ENCODE measurements at places on chromosomes 7 and 10. TPM values are rescaled to one million over a fixed set of nuclear protein-coding genes. Genes with fewer than 3 reads are reported as not detected.

The SCD gene
- 99.9 TPM for total RNA-seq

The ZNF467 gene
- 0.27 TPM for total RNA-seq

The MNX1 gene
- not detected for total RNA-seq

The TDRD1 gene
- 0.45 TPM for total RNA-seq

The CEP41 gene
- 21.6 TPM for total RNA-seq

The ASB4 gene
- total RNA-seq, result not detected

The NEURL1 gene
- total RNA-seq, result 0.27 TPM

The TYW1B gene
- 0.99 TPM for total RNA-seq

The GDF10 gene
- 11.1 TPM for total RNA-seq

The COL13A1 gene
- total RNA-seq, result 6.0 TPM

The TAS2R41 gene
- not detected for total RNA-seq

The FAM131B gene
- total RNA-seq, result 3.2 TPM

DNA sequence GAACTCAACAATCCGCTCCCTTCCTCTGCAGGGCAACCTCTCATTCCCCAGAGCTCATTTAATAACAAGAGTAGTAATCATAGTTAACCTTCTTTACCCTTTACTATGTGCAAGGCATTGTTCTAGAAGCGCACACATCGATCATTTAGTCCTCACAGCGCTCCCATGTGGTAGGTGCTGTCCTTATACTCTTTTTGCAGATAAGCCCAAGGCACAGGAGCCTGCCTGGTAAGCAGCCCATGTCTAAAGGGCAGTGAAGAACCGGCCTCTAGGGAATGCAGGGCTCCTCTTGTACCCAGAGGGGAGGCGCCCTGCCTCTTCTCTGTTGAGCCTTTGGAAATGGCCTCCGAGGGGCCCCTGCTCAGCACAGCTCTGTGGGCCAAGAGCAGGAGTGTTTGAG, 14.3 kb downstream of the CHST3 start:
- DNase-seq, result no peak

DNA sequence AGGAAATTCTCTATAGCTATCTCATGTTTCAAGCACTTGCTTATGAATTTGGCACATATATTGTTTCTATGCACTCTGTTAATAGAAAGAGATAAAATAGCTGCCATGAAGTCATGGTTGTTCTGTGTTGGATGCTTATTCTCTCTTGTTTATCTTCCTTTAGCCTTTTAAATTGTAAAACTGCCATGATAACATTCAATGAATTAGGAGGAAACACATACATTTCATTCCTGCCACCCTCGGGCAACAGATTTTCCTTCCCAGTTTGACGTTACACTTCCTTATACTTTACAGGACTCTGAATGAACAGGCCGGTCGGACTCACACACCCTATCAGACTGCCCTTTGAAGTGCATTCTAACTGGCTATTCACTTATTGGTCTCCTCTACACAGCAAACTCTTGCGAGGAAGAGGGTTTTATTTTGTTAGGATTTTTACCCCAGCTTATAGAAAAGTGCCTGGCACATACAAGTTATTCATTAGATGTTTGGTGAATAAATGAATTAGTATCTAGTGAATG, 65.7 kb upstream of the FERD3L start:
- no peak for DNase-seq

- DNase-seq, result no peak
These were observed 66.2 kb downstream of the VPS41 start for GRCh38 chr7:38842746-38843145.

- peak; percentile 28 for DNase-seq
These were observed 128.1 kb upstream of the ANK3 start for GRCh38 chr10:60517805-60518204.

DNA sequence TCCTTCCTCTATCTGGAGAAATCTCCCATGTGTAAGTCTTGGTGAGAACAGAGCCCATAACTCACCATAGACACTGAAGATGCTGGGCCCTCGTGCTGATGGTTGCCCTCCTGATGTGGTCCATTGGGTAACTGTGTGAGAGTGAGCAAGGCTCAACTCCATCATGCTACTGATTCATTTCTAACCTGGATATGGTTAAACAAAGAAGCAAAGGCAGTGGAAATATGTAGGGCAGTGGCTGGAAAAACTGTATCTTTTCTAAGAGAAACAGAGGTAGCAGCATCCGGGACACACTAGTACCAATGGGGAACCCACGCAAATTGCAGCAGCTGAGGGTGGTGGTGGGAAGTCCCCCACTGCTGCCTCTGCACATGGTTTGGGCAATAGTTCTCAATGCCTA, 221.7 kb downstream of the KLF6 start:
- DNase-seq, result no peak

DNA sequence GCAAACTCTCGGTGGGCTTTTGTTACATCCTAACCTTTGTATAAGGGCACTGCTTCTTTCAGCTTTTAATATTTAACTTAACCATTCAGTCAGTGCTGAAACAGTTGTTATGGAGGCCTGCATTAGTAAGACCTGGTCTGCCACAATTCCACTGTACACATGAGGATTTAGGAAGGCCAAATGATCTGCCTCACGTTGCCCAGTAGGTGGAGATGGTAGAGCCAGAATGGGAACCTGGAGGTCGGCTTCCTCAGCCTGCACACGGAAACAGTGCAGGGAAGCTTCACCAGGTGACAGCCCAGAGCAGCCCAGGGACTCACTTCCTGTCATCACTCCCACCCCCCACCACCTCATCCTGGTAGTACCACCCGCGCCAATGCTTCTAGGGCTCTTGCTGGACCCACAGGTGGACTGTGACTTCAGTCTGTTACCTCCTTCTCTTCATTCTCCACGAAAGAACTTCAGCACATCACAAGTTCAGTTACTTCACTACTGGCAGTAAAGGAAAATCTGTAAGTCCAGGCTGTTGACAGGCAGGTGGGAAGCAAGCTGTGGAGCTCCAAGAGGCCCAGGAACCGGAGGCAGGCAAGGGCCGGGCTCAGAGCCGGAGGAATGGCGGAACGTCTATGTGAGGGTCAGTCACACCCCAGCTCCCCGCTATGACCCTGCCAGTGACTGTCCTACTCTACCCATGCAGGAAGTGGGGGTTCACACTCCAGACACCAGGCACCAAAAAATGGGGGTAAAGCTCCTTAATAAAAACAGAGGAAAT, 480.3 kb upstream of the C7orf33 start:
- no peak for DNase-seq

- DNase-seq, result peak; percentile 56
These were observed 559 bp downstream of the DBF4 start for GRCh38 chr7:87876869-87877234.

- DNase-seq, result peak; percentile 36
These were observed 43.8 kb upstream of the CSTF2T start for GRCh38 chr10:51743146-51743545.

DNA sequence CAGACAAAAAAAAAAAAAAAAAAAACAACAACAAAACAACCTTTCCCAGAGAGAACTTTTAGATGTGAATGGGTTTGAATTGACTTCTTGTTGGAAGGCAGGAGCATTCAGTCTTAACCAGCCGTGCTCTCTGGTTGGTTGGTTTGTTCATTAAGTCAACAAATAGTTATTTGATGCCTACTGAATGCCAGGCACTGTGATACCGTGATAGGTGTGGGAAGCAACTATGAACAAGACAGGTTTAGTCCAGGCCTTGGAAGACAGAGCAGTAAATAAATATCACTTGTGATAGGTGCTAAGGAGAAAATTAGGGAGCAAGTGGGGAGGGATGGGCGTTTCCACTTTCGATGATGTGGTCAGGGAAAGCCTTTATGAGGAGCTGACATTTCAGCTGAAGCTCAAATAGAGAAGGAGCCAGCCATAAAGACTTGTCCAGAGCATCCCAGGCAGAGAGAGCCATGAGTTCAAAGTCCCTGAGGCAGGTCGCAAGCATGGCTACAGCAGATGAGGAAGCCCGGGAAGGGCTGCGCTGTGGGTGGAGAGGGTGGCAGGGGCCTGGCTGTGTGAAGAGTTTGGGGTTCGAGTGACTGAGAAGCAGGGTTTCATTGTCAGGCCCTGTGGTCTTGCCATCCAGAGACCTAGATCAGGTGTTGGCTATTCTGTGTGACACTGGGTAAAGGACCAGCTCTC, 8.0 kb downstream of the TSPAN15 start:
- no peak for DNase-seq

GRCh38 chr10:63627881-63628296, 106.7 kb downstream of the REEP3 start:
- DNase-seq, result no peak

Measured in fibroblast of the aortic adventitia (primary cell).